ENCODE measurements at places on chromosomes 6 and 20.

GRCh38 chr6:14537030-14537429 is 419.5 kb downstream of the CD83 start:
- no peak for DNase-seq

DNA sequence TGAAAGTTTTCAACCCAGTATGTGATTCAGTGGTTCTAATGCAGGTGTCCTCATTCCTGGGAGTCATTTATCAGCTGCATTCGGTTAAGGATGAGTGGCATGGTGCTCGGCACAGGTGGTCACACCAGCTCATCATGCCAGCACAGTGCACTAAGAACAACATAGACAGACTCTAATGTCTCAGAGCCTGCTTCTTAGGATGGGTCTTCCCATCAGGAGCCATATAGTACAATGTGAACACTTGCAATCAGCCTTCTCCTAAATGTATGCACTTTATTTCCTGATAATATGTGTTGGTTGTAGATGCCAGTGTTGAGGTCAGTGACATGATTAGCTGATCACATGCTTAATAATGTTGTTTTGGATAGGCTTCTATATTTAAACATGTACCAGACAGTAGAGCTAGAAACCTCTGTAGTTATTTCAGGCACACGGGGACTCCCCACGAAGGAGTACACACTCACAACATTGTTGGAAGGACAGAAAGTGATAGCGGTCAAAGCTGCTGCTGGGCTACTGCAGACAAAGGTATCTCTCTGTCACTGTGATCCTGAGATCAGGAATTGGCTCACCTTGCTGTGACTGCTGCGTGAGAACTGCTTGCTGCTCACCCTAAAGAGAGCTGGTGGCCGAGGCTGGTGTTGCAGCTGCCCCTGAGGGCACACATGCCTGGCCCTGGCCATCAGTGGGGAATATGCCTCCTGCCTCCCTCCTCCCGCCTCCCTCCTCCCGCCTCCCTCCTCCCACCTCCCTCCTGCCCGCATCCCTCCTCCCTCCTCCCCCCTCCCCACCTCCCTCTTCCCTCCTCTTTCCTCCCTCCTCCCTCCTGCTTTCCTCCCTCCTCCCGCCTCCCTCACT is 195.4 kb downstream of the SMOC2 start:
- DNase-seq, result no peak

DNA sequence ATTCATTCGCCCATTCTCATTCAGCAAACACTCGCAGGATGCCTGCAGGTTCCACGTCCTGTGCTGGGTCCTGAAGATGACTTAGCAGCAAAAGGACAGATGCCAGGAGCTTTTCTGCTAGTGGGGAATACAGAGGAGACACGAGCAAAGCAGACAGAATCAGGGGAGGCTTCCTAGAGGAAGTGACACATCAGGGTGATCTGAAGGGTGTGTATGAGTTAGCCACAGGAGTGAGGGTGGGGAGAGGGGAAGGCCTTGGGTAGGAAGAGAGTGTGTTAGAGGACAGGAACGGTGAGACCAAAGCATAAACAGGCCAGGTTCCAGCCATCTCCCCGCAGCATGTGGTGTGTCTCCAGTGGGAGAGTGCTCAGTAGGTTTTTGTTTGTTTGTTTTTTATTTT is 73.4 kb upstream of the GTSF1L start:
- DNase-seq, result no peak

GRCh38 chr6:22631091-22631490 is 61.7 kb downstream of the HDGFL1 start:
- no peak for DNase-seq

DNA sequence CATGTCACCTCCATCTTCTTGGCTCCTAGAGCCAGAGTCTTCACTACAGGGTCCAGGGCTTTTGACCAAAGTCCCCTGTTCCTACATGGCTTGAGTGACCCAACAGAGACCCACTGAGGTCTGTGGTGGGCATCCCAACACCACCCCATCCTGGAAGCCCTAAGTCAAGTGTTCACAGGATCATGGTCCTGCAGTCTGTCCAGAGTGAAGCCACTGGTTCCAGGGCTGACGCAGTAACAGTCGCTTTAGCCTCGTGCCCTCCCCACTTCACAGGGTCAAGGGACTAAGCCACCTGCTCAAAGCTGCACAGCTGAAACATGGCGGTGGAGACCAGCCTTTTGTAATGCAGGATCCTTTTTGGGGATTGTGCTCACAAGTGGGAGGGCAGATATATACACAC is 133.9 kb downstream of the JPH2 start:
- no peak for DNase-seq

- no peak for DNase-seq
Measured at GRCh38 chr20:37681384-37682112, 12.3 kb upstream of the CTNNBL1 start.

DNA sequence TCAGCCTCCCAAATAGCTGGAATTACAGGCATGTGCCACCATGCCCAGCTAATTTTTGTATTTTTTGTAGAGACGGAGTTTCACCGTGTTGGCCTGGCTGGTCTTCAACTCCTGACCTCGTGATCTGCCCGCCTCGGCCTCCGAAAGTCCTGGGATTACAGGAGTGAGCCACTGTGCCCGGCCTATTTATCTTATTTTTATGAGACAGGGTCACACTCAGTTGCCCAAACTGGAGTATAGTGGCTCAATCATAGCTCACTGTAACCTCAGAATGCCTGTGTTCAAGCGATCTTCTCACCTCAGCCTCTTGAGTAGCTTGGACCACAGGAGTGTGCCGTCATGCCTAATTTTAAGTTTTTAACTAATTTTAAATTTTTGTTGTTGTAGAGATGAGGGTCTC is 114.4 kb downstream of the JARID2 start:
- no peak for DNase-seq

GRCh38 chr6:157075549-157076450 is 247.5 kb downstream of the TMEM242 start:
- DNase-seq, result no peak

DNA sequence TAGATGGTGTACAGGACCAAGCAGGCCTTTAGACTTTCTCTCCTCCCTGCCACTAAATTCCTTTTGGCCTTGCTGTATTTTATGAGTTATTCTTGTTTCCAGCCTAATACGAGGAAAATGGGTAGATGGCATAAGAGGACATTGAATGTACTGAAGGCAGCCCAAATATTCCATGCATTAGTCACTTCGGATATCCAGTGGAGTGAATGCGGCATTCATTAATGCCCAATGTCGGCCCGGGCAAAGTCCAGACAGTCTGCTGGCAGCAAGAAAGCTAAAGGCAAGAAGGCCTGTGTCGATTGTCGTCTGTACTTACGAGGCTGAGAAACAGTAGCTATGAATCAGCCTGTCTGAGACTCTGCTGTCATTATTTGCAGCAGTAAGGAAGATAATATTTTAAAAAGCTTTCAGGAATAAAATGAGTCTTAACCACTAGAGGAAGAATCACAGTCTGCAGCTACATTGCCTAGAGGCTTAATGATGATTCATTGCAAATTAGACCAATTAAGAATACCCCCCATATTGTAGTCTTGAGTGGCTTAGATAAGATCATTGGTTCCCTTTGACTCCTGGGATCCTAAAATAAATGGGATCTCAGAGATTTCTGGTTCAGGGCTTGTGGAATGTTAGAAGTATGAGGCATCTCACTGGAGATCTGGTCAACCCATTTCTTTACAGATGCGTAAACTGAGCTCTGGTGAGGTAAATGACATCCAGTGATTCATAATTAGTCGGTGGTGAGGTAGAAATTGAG is 534.1 kb upstream of the JAG1 start:
- no peak for DNase-seq

DNA sequence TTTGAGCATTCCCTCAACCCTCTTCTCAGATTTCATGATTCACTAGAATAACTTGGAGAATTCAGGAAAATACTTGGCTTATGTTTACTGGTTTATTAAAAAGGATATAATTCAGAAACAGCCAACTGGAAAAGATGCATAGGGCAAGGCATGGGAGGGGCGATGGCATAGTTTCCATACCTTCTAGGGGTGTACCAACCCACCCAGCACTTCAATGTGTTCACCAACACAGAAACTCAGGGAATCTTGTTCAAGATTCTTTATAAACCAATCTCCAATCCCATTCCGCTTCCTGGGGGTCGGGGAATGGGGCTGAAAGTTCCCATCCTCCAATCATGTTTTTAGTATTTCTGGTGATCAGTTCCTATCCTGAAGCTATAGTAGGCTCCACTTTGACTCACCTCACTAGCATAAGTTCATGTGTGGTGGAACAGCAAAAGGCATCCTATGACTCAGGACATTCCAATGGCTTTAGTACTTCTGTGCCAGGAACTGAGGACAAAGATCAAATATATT is 164.4 kb downstream of the SIM1 start:
- no peak for DNase-seq

- no peak for DNase-seq
Measured at GRCh38 chr6:48775157-48775556, 664.2 kb upstream of the PTCHD4 start.

DNA sequence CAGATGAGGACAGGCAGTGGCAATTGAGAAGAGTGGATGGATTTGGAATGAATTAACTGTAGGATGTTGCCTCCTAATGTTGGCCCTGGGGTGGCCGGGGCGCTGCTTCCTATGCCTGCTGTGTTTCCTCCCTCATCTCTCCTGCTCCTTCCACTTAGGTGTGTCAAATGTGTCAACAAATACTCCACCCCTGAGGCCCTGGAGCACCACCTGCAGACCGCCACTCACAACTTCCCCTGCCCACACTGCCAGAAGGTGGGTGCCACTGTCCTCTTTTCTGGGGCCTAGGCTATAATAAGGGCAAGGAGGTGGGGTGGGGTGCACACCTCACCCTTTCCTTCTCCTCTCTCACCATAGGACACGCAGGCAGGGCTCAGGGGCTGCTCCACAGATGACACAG is 30.0 kb upstream of the CHMP4B start:
- no peak for DNase-seq

GRCh38 chr20:48638546-48638945 is 189.3 kb downstream of the PREX1 start:
- no peak for DNase-seq

DNA sequence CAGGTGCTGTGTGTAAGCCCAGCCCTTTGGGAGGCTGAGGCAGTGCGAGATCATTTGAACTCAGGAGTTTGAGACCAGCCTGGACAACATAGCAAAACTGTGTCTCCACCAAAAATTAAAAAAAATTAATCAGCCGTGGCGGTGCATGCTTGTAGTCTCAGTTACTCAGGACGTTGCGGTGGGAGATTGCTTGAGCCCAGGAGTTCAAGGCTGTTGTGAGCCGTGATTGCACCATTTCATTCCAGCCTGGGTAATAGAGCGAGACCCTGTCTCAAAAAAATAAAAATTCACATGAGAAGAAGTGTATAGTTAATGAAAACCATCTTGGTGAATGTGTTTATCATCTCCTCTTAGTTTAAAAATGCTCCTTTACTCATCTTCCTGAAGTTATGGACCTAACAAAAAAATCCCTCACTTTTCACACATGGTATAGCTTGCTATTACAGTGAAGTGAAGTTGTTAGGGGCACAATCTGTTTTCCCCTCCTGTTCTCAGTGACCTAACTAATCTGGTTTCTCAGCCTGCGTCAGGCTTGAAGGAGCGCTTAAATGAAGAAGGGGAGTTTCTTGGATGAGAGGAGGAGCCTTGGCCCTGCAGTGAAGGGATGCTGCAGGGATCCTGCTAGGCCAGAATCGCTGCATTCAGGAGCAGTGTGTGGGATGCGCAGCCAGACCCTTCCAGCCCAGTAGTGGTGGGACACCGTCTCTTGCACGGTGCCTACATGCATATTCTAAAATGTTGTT is 45.3 kb downstream of the JARID2 start:
- no peak for DNase-seq

- DNase-seq, result no peak
Measured at GRCh38 chr6:163232015-163232523, 182.4 kb upstream of the QKI start.

DNA sequence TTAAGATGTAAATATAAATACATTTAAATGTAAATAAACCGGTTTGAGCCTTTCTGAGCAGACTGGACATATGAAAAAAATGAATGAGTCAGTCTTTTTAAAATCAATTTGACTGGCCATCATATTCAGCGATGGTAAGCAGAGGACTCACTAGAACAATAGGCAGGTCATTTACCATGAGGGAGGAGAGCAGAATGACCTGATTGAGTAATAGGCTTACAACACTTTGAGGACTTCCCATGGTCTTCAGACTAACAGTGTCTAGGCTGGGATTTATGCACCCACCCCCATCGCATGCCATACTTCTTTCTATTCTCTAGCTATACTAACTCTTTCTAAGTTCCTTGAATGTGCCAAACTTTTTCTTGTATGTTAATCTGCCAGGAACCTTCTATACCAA is 241.9 kb upstream of the RAB32 start:
- DNase-seq, result no peak

- DNase-seq, result no peak
Measured at GRCh38 chr6:72976484-72976883, 248.8 kb downstream of the KHDC1L start.

DNA sequence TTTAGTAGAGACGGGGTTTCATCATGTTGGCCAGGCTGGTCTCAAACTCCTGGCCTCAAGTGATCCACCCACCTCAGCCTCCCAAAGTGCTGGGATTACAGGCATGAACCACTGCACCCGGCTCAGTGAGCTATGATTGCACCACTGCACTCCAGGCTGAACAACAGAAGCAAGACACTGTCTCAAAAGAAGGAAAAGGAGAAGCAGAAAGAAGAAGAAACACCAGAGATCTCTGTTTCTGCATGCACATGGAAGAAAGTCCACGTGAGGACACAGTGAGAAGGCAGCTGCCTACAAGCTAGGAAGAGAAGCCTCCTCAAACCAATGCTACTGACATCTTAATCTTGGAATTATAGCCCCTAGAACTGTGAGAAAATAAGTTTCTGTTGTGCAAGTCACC is 16.0 kb downstream of the ECT2L start:
- no peak for DNase-seq

DNA sequence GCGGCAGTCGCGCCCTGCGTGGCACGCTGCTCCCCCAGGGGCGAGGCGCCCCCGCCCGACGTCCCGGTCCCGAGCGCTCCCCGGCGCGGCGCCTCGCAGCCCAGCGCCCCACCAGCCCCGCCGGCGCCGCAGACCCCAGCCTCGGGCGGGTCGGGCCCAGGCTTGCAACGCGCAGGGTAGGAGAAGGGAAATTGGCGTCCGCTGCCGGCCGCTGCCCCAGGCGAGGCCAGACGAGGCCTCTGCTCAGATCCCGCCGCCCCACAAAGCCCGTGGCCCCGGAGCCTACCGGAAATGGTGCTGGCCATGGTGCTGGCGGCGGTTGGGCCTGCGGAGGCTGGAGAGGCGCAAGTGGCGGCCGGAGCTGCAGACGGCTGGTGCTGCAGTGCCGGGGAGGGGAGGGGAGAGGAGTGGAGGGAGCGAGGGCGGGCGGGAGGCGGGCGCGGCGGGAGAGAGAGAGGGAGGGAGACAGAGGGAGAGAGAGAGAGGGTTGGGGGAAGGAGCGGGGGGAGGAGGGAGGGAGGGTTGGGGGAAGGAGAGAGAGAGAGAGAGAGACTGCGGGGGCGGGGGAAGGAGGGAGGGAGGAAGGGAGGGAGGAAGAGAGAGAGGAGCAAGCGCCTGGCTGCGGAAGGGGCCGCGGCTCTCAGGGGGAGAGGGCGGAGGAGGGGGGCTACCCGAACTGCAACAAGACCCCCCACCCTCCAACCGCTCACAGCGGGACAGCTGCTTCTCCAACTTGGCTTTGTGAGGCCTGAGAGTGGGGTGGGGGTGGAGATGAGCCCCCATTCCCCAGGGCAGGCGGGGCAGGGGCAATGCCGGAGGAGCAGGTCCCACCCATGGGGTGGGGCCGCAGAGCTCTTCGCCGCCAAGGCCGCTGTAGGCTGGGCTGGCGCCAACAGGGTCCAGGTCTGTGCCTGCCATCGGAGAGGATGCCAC is at the start of gene STMN3:
Gene STMN3 (minus strand): TSS at position 384 of the 933 bp plus-strand sequence. CDS start 79 bp downstream, at position 305.
- peak; percentile 74 for DNase-seq

GRCh38 chr6:128899341-128900050 is 16.6 kb downstream of the LAMA2 start:
- DNase-seq, result no peak

GRCh38 chr20:2394411-2395055 is 13.8 kb downstream of the TGM6 start:
- DNase-seq, result no peak
